NCI-H1092 (cell line): ENCODE measurements at places on chromosomes 6 and 20.
A peak's percentile ranks its signal among the peaks of the same experiment; 100 is the strongest.

DNA sequence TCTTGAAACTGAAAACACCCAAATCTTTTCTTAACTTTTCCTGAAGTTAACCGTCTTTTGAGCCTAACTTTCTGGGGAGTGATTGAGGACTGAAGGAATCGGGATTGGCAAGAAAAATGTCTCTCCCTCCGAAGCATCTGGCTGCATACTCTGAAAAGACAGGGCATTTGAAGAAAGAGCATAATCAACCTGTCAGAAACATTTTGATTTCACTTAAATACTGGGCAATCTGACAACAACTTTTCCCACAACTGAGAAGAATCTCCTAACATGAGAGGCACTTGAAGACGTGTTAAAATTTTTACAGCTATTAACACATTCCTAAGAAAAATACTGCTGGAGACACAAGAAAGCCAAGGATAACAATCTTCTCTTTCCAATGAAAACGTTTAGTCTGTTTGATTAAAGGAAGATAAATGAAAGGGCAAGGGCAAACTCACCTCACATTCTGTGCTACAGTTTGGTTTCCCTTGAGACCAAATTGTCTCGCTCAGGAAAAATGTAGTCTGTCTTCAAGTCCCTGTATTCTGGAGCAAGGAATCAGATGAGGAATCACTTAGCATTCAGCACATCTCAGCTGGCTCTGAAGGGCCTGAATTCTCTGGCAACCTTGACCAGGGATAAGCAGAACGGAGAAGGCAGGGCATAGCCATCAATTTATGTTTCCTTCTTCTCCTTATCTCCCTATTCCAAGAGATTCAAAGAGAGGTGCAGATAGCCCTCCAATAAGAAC, 76.1 kb downstream of the TBX18 start:
- no peak for DNase-seq

DNA sequence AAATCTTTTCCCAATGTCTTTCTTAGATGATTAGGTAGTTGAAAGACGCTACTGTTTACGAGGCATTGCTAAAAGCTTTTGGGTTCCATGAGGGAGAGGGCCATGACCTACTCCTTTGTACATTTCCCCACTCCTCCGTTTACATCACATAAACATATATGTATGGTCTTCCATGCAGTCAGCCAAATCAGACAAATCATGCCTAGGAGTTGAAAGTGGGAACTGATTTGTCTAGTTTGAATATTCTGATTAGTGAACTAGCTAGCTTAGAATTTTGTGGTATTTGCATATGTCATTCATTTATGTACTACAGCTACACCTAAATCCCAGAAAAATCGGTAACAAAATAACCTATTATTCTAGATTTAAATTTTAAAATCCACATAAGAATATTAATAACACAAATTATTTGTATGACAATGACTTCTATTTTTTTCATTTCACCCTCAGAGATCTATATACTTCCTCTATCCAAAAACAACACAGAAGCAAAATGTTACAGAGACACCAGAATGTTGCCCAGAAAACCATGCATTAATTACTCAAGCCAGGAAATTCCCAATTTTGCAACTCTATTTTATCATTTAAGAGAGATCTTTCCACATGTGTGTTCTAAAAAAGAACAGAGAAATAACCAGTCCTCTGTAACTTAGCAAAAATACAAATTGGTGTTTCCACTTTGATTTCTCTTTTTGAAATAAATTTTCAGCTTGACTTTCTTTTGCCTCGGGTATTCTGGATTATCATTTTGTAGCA, 231.9 kb downstream of the LAMA2 start:
- no peak for DNase-seq

DNA sequence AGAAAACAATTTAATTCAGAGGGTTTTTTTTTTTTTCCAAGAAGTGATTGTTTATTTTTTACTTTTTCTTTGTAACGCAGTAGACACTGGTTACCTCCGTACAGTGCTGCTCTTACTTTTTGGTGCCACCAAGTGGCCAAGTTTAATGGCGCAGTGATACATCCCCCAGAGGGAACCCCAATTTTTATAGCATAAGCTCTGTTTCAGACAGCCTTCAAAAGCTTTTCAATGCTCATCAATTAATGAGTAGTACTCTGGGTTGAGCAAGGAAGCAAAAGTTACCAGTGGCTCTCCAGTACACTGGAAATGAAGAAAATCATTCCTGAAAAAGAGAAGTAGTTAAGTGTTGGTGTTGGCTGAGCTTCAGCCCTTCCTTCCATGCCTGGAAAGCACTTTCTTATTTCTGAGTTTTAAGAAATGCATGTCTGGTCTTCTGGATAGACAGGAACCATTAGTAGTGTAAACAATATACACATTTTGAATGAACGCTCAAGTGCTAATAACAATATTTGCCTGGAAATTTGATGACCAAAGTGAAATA, 129.1 kb upstream of the SMLR1 start:
- no peak for DNase-seq

- DNase-seq, result peak; percentile 22
Observed at GRCh38 chr20:37640600-37641561, 52.9 kb upstream of the CTNNBL1 start.

GRCh38 chr6:149389509-149390297, 10.4 kb upstream of the SUMO4 start:
- DNase-seq, result no peak

DNA sequence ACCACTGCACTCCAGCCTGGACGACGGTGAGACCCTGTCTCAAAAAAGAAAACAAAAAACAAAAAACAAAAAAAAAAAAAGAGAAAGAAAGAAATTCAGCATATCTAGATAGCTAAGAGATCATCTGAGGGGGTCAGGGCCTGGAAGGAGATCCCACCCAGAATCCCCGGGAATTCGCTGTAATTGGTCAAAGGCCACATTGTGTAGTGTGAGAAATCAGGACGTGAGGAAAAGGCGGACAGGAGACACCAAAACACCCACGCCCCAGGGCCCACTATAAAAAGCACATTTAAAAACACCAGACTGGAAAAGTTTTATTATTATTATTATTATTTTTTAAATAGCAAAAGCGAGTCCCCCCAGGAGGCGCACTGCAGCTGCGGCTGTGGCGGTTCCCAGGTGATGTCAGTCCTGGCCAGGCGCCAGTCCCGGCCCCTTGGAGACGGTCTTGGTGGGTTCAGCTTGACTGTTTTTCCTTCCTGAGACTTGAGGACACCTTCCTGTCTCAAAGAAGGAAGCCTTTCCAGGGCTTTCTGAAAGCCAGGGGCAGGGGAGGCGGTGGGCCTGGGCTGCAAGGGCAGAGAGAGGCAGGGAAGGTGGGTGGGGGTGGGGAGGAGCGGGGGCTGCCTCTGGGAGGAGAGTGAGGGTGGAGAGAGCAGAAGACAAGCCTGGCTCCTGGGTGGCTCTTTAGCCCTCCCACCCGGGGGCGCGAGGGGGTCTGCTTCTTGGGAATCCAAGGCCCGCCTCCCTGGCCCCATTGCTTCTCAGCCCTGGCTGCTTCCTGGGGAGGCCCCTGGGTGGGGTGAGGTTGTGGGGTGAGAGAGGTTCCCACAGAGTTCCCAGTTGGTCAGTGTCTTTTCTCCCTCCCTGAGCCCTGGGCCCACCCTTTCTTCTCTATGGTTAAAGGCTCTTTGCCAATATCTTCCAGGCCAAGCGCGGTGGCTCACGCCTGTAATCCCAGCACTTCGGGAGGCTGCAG, 14.5 kb downstream of the TCF15 start:
- DNase-seq, result no peak

DNA sequence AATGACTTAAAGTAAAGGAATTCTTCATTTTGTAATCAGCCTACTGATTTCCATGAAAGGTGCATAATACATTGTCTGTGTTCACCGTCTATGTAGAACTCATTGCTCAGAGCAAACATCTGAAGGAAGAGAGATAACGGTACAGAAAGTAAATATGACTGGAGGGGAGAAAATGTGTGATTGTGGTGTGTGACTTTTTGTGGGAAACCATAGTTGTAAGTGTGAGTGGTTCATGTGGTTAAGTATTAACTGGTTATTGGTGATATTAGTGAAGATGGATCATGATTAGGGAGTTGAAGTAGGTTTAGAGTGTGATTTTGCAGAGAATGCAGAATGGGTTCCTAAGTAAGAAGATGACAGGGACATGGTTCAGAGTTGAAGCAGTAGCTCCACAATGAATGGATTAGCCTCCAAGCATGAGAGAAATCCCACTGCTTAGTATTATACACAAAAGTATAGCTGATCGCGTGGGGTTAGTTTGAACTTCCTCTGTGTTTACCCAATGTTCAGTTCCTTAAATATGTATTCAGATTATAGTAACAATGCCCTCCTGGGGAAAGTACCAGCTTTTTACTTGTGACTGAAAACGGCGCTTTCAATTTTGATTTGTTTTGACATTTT, 368.9 kb downstream of the UTRN start:
- DNase-seq, result no peak

GRCh38 chr20:58352468-58352867, 36.6 kb upstream of the VAPB start:
- DNase-seq, result no peak

DNA sequence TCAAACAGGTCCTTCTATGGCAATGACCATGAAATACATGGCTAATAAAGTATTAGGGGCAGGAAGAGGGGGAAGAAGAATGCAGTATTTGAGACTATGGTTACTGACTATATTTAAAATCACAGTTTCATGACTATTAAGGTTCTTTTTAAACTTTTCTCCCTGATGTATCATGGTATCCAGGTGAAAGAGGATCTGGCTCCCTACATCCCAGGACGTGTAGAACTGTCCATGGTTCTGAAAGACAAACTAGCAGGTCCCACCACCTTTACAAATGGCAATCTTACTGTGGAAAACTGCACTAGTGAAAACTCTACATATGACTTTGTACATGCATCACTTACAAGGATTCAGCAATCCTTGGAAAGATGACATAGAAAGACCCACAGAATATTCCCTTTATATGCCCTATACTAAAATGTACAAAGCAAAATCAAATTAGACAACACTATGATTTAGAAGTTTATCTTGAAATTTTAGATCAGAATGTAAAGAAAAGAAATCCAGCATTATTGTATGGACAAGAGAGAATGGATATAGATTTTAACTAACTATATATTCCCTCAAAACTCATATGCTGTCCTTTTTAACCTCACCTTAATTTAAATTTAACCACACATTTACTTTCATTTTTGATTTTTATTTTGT, 33.5 kb downstream of the RPP21 start:
- no peak for DNase-seq

DNA sequence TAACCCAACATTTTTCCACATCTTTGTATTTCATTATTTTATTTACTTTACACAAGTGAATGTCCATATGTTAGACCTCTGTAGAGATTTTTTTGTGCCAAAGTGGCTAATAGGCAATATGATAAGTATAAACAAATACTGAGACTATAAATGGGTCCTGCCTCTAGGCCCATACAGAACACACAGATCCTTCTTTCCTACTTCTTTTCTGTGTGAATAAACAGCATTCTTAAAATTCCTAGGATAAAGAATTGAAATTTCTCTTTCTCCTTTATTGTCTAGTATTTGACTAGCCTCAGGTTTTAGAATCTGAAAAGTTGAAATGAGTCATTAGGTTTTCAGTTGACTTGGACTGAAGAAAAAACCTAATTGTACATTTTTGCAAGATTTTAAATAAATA, 46.3 kb upstream of the HS3ST5 start:
- no peak for DNase-seq

DNA sequence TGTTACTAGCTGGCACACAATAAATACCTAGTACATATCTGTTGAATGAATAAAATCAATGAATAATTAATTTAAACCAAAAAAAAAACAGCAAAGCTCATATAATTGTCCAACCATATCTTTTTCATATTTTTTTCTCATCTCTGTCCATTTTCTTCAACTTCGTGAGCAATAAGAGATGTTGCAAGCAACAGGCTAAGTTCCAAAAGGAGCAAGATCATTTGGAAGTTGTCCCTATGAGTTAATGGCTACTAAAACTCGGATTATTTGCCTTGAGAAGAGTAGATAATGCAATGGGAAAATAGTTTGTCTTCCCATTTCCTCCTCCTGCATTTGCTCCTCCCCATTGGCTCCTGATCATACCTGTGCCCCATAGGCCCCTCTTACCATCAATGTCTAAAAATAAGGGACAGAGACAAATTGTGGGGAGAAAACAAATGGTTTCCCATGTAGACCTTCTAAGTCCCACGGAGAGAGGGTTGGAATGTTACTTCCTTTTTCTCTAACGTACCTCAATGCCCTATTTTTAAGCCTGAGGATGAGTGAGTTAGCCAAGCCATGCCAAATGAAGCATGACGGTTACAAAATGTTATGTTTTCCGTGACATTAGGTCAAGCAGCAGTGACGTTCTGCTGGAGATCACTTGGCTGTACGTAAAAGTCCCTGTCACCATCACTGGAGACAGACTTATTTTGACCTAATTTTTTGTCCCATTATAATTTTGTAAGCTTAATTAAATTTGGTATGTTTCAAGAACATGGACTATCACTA, 217.3 kb upstream of the PREP start:
- no peak for DNase-seq
